Omental fat pad (tissue), 4 donors: ENCODE measurements at places on chromosomes 6 and 20. TPM values are rescaled to one million over a fixed set of nuclear protein-coding genes. Genes with fewer than 3 reads are reported as not detected.

Gene SYCP2
- 3.0 TPM for total RNA-seq

Gene WFDC2
- 8.4 TPM for total RNA-seq

Gene BPIFA1
- not detected for total RNA-seq

DNA sequence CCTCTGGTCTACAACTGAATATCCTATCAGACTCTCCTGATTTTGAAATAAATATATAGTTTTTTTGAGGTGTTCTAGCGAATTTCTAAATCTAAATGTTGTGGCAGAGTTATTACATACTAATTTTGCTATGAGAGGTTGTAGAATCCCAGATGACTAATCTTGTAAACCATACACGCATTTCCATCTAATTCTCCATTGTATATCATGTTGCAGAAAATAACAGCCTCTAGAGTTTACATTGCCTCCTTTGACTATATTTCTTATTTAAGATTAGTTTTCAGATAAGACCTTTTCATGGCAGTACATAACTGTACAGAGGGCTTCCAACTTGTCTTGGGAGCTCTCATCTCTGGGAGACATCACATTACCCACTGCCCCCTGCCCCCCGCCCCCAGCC, 22.9 kb downstream of the PTPN1 start:
- no peak for DNase-seq

- DNase-seq: no peak
Observed at GRCh38 chr6:44002593-44003344, 124.5 kb downstream of the MRPL14 start.

DNA sequence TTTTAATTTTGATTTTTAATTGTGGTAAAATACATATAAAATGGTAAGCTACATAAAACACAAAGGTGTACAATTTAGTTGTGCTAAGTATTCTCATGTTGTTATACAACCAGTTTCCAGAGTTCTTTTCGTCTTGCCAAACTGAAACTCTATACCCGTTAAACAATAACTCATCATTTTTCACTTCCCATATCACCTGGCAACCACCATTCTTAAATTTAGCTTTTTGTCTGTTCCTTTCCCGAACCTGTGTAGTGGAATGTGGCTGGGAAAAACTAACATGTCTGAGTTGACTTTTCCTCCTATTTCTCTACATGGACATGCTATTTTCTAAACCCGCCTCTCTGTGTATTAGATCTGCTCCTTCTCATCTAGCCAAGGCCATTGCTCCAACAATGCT, 27.6 kb downstream of the RPRD1B start:
- no peak for DNase-seq

- no peak for DNase-seq
Observed at GRCh38 chr6:122790028-122790422, 967 bp downstream of the SMPDL3A start.
